ENCODE measurements at places on chromosomes 4 and X. TPM values are rescaled to one million over a fixed set of nuclear protein-coding genes. Genes with fewer than 3 reads are reported as not detected.

PAGE5 gene
- total RNA-seq: 0.49 TPM

COQ2 gene
- 18.2 TPM for total RNA-seq

SLC6A14 gene
- total RNA-seq: not detected

- DNase-seq: no peak
These were observed 33.2 kb downstream of the WFS1 start for GRCh38 chr4:6302869-6303268.

Data from activated CD4-positive, alpha-beta T cell treated with anti-CD3 and anti-CD28 coated beads for 36 hours (primary cell).